CD4-positive, alpha-beta T cell treated with Interleukin-1 beta for 1 hour (primary cell): ENCODE measurements at places on chromosomes 6 and 20.

- no peak for DNase-seq
Observed at GRCh38 chr20:23243791-23244155, 106.8 kb upstream of the NXT1 start.

DNA sequence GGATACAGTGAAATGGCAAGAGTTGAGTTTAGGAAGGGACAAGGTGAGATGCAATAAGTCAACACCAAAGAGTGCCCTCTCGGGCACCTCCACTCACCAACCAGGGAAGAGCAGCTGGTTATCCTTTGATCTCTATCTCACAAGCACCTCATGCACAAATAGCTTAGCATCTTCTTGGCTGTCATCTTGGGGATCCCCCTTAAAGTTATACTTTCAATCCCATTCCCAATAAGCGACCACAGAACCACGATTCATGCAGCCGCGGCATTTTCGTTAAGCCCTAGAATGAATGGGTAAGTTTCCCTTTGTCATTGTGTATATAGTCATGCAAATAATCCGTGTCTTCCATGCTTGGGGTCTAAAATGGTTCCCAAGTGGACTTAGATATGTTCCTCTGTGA lies 73.5 kb downstream of the ADTRP start:
- no peak for DNase-seq

GRCh38 chr20:4306206-4306605 lies 290.8 kb upstream of the RNF24 start:
- no peak for DNase-seq

DNA sequence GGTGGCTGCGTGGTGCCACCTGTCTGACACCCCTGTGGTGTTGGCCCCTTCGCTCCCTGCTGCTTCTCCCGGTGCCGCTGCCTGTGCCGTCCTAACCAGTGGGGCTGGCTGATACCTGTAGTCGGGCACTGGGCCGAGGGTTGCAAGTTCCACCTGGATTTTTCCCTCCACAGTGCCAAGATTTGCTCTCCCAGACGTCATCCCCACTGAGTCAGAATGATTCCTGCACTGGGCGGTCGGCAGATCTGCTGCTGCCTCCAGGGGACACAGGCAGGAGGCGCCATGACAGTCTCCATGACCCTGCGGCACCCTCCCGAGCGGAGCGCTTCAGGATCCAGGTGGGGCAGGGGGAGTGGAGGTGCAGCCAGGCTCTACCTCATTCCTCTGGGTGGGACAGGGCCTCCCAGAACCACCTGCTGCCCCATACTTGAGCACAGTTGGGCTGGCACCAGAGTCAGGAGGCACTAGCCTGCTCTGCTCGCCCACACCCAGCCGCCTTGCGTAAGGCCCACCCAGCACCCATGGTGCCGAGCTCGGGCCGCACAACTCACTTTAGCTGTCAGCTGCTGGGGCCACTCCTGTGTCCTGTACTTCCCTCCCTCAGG lies 60.2 kb downstream of the TCP11 start:
- no peak for DNase-seq

DNA sequence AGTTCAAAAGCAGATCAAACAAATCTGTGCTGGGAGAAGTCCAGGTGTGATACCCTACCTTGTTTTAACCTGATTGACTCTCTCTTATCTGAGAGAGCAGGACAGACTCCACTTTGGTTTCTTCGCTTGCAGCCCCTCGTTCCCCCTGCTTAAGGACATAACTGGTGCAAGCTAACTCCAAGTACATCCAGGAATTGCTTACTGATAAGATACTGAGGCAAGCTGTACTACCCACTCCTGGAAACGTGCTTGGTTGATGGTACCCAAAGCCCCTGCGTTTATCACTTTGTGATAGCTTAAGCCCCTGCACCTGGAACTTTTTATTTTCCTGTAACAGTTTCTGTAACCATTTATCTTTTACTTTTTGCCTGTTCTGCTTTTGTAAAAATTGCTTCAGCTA lies 157.0 kb upstream of the OLIG3 start:
- no peak for DNase-seq

DNA sequence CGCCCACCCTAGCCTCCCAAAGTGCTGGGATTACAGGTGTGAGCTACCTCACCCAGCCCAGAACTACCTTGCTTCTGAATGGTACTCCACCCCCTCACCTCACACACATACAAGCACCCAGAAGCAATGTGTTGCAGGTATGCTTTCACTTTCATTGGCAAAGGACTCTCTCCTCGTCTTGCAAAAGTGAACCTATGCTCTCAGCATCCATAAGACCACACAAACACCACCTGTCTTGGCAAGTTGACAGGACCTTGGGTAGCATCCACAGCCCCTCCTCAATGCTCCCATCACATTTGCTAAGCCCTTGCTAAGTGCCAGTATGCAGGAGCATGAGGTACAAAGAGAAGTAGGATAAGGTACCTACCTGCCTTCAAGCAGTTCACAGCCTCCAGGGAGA lies 3.7 kb downstream of the KIF13A start:
- DNase-seq = no peak

DNA sequence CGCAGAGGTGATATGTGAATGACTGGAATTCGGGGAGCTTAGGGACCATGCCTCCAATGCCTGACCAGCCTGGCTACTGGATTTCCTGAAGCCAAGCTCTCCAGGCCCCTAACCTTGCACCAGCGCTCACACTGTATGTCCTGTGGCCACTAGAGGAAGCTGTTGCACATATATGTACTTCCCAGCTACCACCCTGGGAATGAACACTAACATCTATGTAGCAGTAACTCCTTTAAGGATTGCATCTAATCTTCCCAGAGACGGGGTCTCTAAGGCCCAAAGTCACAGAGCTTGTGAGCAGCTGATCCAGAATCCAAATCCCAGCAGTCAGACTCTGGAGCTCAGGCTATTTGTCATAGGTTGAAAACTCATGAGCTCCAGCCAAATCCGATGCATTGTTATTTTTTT lies 20.4 kb upstream of the BPIFB1 start:
- no peak for DNase-seq

- no peak for DNase-seq
Observed at GRCh38 chr20:11791316-11791715, 126.4 kb upstream of the BTBD3 start.

DNA sequence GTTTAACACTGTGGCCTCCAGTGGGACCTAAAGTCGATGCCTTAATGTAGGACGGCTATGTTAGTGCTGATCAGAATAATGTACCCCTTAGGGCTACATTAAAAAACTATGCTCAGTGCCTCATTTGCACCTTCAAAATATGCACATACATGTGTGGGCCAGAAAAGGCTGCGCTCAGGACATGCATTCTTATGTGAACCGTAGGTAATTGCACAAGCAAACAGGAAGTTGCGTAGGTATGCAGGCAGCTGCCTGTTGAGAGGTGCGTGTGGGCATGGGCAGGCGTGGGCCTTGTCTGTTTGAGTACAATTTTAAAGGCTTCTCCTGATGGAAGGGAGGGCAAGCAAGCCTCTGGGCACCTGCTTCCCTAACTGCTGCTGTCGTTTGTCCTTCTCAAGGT lies 116.2 kb upstream of the JAG1 start:
- no peak for DNase-seq

GRCh38 chr6:15147827-15148226 lies 98.0 kb upstream of the JARID2 start:
- DNase-seq = no peak

- no peak for DNase-seq
Observed at GRCh38 chr6:16095180-16095579, 33.7 kb upstream of the MYLIP start.

DNA sequence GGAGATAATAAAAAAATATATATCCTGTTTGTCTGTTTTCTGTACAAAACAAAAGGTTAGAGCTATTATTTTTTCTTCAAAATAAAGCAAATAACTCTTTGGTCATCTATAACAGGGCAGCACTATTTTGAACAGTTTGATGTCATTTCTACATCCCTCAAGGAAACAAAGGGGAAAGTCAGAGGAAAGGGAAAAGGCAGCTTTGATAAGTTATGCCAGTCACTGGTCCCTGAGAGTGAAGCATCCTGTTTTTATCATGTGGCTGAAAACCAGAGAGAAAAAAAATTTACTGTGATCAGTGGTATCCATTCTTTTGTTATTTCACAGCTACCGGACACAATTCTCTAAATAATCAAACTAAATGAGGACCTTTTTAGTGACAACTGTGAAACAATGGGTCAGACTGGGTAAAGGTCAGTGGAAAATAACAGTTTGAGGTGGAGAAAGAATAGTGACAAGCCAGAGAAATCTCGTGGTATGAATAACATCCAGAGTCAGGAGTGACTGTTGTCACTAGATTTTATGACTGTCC lies 356.0 kb downstream of the HDGFL1 start:
- no peak for DNase-seq
